ENCODE measurements at places on chromosomes 7 and 10.

- DNase-seq: no peak
These were observed 200.7 kb downstream of the DNAH11 start for GRCh38 chr7:21743493-21743892.

DNA sequence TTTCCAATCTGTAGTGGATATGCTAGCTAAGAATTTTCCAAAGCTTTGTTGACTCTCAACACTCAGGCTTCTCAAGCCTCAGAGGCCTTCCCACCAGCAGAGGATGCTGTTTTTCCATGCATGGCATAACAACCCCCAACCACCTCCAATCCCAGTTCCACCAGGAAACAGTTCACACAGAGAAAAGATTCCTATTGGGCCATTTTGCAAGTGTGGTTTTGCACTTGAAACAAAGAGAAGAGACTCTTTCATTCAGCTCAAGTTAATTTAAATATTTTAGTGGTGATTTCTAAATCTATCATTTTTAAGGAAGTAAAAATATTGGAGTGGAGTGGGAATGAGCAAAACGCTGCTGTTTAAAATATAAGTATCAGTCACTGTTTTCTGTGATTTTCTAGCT, 105.6 kb upstream of the COL1A2 start:
- peak; percentile 57 for DNase-seq

DNA sequence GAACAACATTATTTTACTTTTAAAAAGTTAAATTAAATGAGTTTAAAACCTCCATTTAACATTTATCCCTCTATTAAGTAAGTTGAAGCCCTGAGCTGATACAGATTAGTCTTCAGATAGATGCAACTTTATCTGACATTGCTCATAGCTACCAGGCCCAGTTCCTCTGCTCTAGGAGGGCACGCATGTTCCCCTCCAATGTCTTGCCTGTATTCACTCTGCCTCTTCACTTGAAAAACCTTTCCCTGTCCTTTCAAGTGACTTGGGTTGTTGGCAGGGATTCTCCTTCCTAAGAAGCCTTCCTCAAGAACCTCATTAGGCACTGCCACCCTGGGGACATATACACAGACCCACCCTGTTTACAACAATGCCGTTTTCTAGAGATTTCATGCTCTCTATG, 270.4 kb downstream of the RELN start:
- DNase-seq: no peak

- no peak for DNase-seq
These were observed 323.3 kb downstream of the CRPPA start for GRCh38 chr7:16098058-16098457.

DNA sequence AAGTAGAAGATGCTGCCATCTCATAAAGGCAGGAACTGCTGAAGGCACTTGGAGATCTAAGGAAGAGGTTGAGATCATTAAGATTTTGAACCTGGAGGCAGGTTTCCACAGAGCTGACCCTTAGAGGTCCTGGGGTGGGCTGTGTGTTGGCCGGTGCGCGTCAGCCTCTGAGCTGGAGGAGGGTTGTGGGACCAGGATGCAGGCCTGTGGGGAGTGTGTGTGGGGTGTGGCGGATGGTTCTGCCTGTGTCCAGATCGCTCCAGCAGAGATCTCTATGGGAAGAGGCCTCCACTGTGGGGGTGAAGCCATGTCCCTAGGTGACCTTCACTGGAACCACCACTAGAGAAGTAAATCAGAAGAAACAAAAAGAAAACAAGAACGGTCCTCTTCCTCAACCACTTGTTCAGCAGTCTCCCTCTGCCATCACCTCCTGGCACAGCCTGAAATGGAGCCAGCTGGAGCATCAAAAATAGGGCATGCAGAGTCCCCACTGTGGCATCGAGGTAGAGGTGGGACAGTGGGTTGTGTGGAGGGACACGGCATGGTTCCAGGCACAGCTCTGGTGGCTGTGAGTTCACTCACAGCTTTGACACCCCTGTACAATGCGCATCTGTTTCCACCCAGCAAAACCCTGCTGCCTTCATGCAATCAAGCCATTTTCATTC, 453.8 kb downstream of the TCERG1L start:
- no peak for DNase-seq

GRCh38 chr10:43822631-43823580, 174.2 kb upstream of the ZNF32 start:
- DNase-seq: no peak

DNA sequence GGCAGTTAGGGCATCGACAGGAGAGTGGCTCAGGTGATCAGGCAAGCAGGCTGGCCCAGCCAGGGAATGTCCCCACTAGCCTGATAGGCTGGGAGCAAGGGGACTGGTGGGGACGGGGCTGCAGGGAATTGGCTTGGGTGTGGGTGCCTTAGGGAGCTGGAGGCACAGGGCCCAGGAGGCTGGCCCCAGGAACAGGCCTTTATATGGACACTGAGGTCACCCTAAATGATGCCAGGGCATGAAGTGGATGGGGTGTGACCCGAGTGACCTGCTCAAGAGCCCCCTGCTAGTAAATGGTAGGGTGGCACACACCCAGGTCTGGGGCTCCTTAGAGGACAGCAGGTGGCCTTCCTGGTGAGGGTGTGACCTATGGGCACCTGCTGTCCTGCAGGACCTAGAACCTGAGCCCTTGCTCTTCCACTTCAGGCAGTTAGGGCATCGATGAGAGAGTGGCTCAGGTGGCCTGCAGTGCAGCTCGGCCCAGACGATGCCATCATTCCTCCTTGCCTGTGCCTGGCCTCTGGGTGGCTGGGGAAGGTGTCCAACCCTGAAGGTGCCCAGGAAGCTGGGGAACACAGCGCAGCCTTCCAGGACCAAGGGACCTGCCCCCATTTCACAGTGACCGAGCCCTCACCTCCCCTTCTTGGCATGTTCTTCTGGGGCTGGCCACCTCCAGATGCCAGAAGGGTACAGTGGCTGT, 51.7 kb upstream of the LEP start:
- DNase-seq: no peak

DNA sequence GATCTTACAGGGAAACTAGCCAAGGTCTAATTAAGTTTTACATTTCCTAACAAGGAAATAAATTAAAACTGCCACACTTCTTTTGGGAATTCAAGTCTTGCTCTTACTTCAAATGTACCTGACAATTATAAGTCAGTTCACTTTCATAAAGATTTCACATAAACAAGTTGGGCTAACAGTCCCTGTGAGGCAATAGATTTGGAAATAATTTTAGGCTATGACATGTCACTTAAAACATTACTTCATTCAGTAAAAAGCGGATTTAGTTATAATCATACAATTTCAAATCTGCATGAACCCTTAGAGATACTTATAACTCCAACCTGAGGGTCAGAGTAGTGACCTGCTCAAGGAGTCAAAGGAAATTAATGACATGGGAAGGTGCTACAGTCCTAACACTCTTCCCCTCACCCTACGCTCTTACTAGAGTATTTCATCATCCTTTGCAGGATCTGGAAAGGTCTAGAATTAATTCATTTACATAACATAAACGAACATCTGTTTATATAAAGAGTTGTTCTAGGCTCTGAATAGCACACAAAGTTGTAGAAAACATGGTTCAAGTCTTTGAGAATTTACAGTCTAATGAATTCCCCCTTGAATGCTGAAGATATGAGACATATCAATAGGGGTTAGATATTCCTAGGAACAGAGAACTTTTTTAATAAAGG, 32.3 kb upstream of the DNAJB12 start:
- DNase-seq: no peak

- DNase-seq: no peak
These were observed 184.4 kb upstream of the LYZL2 start for GRCh38 chr10:30813872-30814481.

GRCh38 chr10:89164920-89165319, 42.2 kb downstream of the CH25H start:
- no peak for DNase-seq

- DNase-seq: no peak
These were observed 28.3 kb upstream of the EGR2 start for GRCh38 chr10:62844280-62845011.

GRCh38 chr10:36202881-36203280, 560.8 kb upstream of the FZD8 start:
- no peak for DNase-seq

- peak; percentile 70 for DNase-seq
These were observed 1028.5 kb upstream of the PHF14 start for GRCh38 chr7:9945131-9945530.

- DNase-seq: no peak
These were observed 78.2 kb downstream of the MGMT start for GRCh38 chr10:129545261-129545660.
